ENCODE measurements at places on chromosomes 3 and 15.
A peak's percentile ranks its signal among the peaks of the same experiment; 100 is the strongest.

DNA sequence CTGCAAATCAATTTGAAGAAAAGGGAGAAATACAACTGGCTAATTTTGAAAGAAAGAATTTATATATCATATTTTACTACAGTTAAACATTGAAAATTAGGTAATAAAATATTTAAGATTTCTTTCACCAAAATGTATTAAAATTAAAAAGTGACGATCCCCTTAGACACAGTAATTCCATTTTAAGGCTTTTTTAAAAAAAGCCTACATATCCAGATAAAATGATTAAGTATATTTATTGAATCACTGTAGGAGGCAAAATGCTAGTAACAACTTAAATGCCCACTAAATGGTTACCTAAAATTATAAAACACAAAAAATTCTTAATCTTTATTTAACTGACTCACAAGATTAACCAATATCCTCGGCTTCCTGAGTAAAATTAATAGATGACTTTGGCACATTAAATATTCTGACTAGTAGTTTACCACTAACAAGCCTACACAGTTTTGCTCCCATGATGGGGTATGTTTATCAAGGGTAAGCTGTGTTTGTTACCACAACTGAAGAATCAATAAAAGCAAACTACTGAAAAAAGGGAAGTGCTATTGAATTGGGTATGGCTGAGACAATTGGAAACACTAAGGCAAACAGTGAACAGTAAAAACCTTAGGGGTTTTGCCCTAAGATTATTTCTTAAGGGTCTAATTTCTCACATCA, 28.4 kb downstream of the ANKRD28 start:
- no peak for DNase-seq

GRCh38 chr3:119586733-119587172, 7.5 kb downstream of the ADPRH start:
- no peak for DNase-seq

- DNase-seq: no peak
These were observed 5.6 kb downstream of the CLSTN2 start for GRCh38 chr3:139940622-139941021.

DNA sequence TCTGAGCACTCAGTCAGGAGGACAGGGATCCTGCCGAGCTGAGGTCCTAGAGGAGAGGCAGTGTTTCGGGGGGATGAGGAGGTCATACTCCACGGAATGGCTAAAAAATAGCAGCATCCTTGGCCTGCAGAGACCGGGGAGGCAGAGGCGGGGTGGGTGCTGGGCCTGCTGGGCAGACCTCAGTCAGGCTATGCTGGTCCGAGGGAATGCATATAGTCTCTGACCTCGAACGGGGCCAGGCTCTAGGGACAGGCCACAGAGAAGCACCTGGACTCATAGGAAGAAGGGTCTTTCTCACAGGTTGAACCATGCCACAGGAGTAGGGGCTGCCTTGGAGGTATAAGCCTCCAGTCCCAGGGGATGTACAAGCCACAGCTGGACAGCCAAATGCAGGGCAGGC, 14.0 kb upstream of the SKIC8 start:
- no peak for DNase-seq

DNA sequence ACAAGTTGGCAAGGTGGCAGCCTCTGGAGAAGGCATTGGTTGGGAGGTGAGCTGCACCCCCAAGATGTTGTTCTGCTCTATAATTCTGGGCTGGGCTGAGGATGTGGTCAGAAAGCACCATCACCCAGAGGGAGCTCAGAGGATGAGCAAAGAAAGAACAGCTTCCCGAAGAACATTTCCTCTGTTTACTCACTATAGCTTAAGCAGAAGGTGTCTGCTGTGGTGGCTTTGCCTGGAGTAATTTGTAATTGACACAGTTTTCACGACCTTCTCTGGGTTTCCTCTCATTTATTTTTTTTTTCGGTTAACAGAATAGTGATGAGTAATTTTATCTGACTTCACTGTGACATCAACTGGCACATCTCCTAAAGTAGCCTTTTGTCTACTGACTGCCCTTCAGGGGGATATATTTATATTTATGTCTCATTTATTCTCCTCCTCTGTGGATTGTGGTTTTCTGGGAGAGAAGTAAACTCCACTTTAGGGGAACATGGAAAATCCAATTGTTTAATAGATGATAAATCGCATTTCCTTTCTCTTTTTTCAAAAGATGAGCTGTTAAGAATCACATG, 49.5 kb upstream of the ABHD17C start:
- DNase-seq: no peak

- DNase-seq: peak; percentile 13
These were observed 9.1 kb downstream of the HDC start for GRCh38 chr15:50256188-50257041.

Data from DMS 273 treated with DMSO at 0.1 percent for 48 hours (cell line).